M059J (cell line): ENCODE measurements at places on chromosomes 2 and 18. TPM values are rescaled to one million over a fixed set of nuclear protein-coding genes. Genes with fewer than 3 reads are reported as not detected.

The PRKAG3 gene
- not detected in 2 replicates for total RNA-seq

The ATG9A gene
- 61.5 and 73.3 TPM in 2 replicates for total RNA-seq

The ICA1L gene
- 0.69 and 1.1 TPM in 2 replicates for total RNA-seq

The SUPT7L gene
- total RNA-seq, result 22.0 and 27.8 TPM in 2 replicates

The CGREF1 gene
- 0.17 and 0.84 TPM in 2 replicates for total RNA-seq

The C2orf78 gene
- not detected in 2 replicates for total RNA-seq

The IL36B gene
- not detected in 2 replicates for total RNA-seq

The DTNA gene
- total RNA-seq, result 3.0 and 5.2 TPM in 2 replicates
